ENCODE measurements at places on chromosomes 5 and 9.

DNA sequence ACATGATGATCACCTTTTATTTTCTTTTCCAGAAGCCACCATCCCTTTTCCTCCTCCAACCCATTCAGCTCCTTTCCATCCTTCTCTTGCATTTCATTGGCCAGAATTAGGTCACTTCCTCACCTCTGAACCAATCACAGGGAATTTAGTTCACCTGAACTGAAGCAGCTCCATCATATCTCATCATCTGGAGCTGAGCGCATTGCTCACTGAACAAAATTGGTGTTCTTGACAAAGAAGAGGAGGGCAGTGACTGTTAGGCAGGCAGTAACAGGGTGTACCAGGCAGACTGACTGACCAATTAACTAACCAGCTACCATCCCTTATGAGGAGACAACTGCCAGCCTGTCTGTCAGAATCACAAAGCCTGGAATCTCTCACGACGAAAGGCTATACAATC lies 1.8 kb upstream of the ZNF354A start:
- no peak for DNase-seq

DNA sequence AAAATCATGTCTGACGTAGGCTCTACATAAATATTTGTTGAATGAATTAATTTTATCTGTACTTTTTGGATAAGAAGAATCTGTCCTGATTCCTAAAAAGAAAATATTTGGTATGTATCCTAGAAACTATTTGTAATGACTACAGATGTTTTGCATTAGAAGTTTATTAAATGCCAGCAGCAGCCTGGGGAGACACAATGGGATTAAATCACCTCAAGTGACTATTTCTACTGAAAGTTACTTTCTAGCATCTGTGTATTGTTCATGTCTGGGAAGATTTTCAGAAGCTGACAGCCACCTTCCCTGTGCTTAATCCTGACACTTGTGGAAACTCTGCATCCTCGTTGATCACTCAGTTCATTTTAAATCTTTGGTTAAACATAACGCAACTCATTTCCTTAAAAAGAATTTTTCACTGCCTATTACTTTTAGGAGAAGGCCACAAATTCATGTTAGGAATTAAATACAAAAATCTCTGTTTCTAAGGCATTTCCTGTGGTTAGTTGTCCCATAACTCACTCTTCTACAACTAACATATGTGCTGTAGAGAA lies 209.3 kb upstream of the PPP1R2B start:
- DNase-seq, result no peak

DNA sequence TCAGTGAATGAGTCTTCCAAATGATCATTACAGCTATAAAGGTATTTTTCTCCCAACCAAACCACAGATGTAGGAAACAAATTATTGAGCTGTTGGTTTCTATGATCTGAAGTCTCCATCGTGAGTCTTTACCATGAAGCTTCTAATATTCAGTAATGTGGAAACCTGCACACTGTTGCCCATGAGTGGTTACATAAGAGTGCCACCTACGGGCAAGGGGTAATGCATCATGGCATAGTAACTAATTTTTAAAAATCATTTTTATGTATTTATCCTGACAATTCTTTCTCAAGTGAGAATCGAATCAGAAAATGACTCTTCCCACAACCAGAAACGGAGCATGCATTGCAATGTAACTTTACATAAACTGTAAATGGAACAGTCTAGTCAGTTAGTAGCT lies 282.5 kb upstream of the SMARCA2 start:
- no peak for DNase-seq

GRCh38 chr9:137919649-137920141 lies 42.1 kb downstream of the CACNA1B start:
- DNase-seq, result no peak

GRCh38 chr5:132787076-132787475 lies 10.0 kb upstream of the SEPTIN8 start:
- DNase-seq, result no peak

GRCh38 chr9:35909274-35909673 lies at the start of gene SPAAR:
Gene SPAAR (plus strand): TSS chr9:35909490. CDS start chr9:35910464, 974 bp downstream.
- DNase-seq, result no peak

DNA sequence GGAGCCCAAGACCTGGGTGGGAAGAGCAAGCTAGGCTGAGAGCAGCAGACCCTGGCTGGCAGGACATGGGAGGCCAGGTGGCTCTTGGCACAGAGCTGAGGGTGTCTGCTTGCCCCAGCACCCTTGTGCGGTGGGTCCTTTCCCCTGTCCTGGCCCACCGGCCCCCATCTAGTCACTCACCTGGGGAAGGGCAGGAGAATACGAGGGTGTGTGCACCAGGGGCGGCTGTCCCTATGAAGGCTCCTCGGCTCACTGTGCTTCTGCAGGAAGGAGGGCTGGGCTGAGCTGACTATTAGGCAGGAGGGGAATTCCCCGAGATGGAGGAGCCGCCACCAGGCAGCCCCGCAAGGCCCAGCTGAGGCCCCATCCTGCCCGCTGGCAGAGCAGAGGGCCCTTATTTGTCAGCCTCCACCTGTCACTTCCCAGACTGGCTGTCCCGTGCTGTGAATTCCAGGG lies 6.1 kb upstream of the TNIP1 start:
- peak; percentile 49 for DNase-seq

GRCh38 chr5:149857499-149857898 lies 87.1 kb downstream of the PDE6A start:
- no peak for DNase-seq

DNA sequence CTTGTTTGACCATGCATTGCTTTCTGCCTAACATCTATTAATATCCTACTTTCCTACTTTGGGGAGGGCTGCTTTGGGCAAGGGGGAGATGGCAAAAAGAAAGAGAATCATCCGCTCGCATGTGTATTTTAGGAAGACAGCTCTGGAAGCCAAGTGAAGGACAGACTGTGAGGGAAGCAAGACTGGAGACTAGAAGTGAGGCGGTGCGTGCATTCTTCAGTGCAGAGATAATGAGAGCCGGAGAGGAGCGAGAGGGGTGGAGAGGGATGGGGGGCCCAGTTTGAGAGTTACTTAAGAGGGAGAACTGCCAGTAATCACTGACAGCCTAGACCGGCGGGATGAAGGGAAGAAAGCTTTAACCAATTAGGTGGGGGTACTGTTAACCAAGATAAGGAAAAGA lies 151.7 kb upstream of the RAPGEF1 start:
- no peak for DNase-seq

GRCh38 chr9:32969270-32969669 lies 32.2 kb downstream of the APTX start:
- DNase-seq, result no peak

DNA sequence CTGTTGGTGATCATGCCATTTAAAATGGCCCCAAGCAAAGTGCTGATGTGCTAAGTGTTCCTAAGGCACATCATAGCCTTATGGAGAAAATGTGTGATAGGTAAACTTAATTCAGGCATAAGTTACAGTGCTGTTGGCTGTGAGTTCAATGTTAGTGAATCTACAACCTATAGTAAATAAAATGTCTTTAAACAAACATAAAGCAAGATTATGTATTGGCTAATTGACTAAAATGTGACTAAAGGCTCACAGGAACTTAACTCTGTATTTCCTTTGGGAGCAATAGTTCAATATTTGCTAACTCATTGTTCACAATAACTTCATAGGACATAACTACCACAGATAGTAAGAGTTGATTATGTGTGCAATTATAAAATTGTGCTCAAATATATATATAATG lies 49.4 kb upstream of the LRRC19 start:
- DNase-seq, result no peak

GRCh38 chr5:95026718-95027117 lies 258.2 kb downstream of the MCTP1 start:
- no peak for DNase-seq

DNA sequence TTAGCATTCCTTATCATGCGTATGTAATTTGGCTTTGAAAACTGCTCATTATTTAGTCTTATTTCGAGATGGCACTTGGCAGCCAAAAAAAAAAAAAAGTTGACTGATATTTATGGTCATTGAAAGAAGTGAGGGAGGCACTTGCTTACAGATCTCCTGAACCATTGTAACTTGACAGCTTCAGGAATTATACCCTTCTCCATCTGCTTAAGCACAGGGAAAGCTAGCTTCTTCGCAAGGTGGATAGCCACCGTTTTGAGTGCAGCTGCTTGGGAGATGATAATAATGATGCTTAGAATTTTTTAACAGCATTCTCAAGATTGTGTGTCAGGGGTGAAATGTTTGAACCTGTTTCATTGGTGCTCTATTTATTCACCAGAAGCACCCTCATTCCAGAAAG lies 116.1 kb downstream of the GIN1 start:
- DNase-seq, result no peak

DNA sequence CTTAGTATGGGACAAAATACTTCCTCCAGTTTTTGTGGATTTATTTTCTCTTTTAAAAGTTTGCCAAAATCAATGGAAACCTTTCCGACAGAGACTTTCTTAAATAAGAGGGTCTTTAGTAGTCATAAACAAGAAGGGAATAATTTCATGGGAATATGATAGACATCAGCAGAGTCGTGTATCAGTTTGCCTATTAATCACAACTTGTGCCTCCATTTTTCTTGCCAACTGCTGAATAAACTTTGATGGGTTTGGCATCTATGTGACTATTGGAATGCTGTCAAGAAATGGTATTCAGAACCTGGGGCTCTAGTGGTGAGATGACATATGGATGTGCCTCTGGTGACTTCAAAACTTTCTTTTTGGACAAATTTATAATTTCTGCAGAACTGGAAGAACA lies 1668.2 kb downstream of the MAT2B start:
- DNase-seq, result no peak

GRCh38 chr9:137918331-137919094 lies 40.9 kb downstream of the CACNA1B start:
- DNase-seq, result no peak

DNA sequence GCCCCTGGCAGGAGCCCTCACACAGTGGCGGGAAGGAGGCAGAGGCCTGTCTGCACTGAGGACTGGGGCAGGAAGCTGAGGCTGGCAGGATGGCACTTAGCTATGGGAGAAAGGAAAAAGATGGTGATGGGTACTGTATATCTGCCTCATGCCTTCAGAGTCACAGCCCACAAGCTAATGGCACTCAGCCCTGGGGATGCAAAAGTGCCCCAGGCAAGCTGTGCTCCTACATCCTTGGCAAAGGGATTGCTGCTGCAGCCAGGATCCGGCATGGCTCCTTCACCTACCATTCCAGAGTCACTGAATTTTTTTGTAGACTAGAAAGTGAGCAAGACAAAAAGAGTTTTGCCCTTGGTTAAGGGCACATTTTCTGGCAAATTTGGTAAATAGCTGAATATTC lies 8.7 kb downstream of the ACSL6 start:
- DNase-seq, result no peak

DNA sequence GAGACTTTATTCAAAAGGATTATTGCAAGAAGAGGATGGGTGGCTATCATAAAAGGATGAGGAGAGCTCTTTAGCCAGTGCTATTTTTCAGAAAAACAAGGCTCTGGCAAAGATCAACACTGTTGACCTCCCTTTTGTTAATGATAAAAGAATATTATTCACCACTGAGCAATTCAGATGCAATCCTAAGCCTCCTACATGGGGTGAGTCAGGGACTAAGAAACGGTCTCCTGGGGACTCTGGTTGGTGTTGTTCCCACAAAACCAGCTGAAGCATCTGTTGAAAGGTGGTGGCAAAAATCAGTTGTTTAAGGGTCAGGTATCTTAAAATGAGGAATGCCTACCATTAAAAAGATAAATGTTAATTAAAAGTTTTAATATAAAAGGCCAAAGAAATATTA lies 7.7 kb upstream of the GCNT1 start:
- DNase-seq, result no peak
